ENCODE measurements at places on chromosomes 6 and 20. TPM values are rescaled to one million over a fixed set of nuclear protein-coding genes. Genes with fewer than 3 reads are reported as not detected.

The NNAT gene
- total RNA-seq = 7.8 TPM

DNA sequence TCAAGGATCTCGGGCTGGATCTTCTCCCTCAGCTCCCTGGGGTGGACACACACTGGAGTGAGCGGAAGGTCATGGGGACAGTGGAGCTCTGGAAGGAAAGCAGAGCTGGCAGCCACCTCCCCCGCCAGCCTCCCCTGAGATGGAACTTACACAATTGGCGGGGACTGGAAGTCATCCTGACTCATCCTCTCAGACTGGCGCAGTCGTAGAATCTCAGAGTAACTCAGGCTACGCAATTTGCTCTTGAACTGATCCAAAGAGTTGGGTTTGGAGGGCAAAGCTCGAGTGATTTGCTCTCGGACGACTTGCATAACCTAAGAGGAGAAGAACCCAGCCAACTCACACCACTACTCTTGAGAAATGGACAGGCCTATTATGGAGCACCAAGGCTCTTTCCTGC, 34.8 kb downstream of the ELMO2 start:
- no peaks in the 10 kb centered on the region for H3K27me3 ChIP-seq
- H3K27ac ChIP-seq = no peak overlapping the region
- peaks cover 96% of the 10 kb centered on the region for H3K36me3 ChIP-seq
- peaks cover 9% of the 10 kb centered on the region for H3K4me1 ChIP-seq

DNA sequence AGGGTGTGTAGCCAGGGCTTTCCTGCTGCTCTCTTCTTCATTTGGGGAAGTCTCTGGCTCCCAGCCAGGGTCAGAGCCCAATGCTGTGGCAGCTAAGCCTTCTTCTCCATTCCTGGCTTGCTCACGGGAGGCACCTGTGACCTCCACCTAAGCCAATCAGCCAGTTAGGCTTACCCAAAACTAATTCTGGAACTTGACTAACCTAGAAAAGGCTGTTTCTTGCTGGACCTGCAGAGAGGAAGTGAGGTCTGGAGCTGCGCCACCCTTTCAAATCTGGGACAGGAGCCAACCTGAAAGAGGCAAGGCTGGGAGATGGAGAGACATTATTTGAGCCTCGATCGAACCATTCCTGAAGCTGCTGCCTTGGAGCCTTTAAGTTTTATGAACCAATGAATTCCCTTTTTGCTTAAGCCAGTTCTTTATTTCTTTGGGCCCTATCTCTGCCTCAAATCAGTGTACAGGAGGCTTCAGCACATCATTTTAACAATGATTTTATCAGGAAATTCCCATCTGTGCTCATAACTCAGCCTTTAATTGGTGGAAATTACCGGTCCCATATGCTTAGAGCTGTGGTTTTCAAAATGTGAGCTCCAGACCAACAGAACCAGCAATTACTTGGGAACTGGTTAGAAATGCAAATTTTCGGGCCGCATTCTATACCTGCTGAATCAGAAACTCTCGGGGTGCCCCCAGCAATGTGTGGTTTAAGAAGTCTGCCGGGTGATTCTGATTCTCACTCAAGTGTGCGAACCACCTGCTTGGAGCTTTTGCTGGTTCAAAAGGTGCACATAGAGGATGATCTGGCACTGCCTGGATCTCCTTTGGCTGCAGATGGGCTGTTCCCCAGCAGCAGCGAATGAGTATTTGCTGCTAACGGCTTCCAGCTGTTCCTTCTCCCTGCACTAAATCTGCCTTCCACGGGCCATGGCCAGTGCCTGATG, 97.4 kb upstream of the RNF24 start:
- H3K4me3 ChIP-seq = no peak overlapping the region
- H3K27me3 ChIP-seq = peaks cover 12% of the 10 kb centered on the region
- no peaks in the 10 kb centered on the region for H3K36me3 ChIP-seq

DNA sequence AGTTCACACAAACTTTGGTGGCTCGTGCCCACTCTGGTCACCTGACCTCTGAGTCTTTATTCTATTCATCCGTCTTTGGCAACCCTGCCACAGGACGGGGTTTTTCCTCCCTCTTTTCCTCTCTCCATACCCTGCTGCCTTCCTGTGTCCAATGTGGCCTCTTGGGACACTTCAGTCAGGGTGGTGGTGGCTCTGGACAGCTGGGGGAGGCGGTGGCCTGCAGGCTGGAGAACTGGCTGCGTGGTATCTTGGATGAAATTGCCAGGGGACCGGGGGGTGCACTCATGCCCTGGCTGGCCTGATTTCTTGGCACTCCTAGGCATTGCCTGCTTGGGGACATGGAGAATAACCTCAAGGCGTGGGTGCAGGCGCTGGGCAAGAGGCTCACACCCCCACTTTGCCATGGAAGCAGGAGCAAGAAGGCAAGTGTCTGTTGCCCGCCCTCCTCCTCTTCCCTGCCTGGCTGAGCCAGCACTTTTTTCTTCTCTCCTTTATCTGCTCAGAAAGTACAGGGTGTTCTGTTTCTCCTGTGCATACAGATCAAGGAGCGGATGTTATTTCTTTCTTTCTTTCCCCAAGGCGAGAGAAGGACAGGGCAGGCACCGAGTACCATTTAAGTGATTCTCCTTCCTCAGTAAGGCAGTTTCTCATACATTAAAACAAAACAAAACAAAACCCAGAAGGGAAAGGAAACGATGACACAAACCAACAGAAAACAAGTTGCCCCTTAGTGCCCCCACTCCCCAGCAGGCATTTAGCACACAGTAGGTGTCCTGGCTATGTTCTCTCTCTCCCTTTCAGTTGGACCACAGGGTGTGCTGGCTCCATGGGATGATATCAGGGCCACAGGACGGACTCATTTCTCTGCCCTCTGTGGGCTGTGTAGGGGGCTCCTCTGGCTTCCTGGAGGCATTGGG, 155.5 kb upstream of the RNF24 start:
- H3K27ac ChIP-seq = no peak overlapping the region
- peaks cover 24% of the 10 kb centered on the region for H3K4me1 ChIP-seq
- no peaks in the 10 kb centered on the region for H3K36me3 ChIP-seq
- DNase-seq = no peak
- H3K27me3 ChIP-seq = no peaks in the 10 kb centered on the region
- no peak overlapping the region for H3K4me3 ChIP-seq

DNA sequence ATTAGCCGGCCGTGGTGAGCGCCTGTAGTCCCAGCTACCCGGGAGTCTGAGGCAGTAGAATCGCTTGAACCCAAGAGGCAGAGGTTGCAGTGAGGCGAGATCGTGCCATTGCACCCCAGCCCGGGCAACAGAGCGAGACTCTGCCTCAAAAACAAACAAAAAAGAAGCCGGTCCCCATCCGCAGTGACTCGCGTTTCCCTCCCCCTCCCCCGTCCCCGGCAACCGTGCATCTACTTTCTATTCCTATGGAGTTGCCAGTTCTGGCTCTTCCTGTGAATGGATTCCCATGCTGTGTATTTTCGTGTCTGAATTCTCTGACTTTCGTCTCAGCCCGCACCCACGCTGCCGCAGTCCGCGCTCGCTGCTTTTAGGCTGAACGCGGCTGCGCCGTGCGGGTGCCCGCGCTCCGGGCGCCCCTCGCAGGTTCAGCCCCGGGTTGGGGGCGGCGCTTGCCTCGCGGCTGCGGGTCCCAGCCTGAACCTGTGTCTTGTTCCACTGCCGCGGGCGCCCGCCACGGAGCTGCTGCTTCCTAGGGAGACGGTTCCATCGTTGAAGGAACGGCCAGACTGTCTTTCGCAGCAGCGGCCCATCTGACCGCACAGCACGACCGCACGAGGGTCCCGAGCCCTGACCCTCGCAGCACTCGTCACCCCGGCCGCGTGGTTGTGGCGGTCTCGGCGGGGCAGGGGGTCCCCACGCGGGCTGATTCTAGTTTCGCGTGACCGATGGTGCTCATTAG, 1.1 kb upstream of the MRGBP start:
- no peak for DNase-seq
- peaks cover 44% of the 10 kb centered on the region for H3K4me1 ChIP-seq
- H3K36me3 ChIP-seq = peaks cover 24% of the 10 kb centered on the region

DNA sequence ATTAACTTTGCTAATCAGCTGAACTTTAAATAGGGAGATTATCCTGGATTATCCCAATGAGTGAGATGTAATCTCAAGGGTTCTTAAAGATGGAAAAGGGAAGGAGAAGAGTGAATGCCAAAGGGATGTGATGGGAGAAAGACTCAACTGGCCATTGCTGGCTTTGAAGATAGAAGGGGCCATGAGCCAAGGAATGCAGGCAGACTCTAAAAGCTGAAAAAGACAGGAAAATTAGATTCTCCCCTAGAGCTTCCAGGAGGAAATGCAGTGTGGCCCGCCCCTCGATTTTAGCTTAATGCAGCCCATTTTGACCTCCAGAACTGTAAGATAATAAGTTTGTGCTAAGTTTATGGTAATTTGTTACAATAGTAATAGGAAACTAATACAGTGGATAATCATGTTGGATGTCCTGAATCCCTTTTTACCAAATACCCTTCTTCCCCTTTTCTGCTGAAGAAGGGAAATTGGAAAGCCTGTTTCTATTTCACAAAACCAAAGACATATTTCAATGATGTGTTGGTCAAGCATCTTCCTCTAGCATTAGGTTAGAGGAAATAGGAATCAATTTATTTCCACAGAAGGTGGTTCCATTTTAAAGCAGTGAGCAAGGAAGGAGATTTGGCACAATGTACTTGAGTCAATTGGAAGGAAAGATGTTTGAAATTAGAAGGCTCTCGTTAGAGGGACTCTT, 3.3 kb upstream of the HDDC2 start:
- peaks cover 15% of the 10 kb centered on the region for H3K4me1 ChIP-seq
- no peak for DNase-seq
- no peak overlapping the region for H3K27ac ChIP-seq

All from suprapubic skin (tissue), 4 donors.